ENCODE measurements at places on chromosomes 7 and 10. TPM values are rescaled to one million over a fixed set of nuclear protein-coding genes. Genes with fewer than 3 reads are reported as not detected.

Gene ABCA13
- total RNA-seq, result 1.7 TPM

Gene JCAD
- 7.3 TPM for total RNA-seq

Gene DYDC1
- not detected for total RNA-seq

Gene CYCS
- total RNA-seq, result 48.9 TPM

Gene PALD1
- 3.5 TPM for total RNA-seq

Gene VIPR2
- not detected for total RNA-seq

Gene C10orf90
- not detected for total RNA-seq

Gene ECHS1
- total RNA-seq, result 130 TPM

Gene FZD8
- 13.4 TPM for total RNA-seq

Gene WASHC2C
- total RNA-seq, result 19.0 TPM

Gene SUN3
- not detected for total RNA-seq

Gene STEAP2
- 2.7 TPM for total RNA-seq

Gene UMAD1
- total RNA-seq, result 9.8 TPM

Gene ZNF488
- total RNA-seq, result 2.1 TPM

Gene ATRNL1
- total RNA-seq, result 11.7 TPM

Gene CRPPA
- total RNA-seq, result 1.8 TPM

Gene TFEC
- not detected for total RNA-seq

Gene LIPF
- not detected for total RNA-seq

Gene PYROXD2
- 3.7 TPM for total RNA-seq

Gene MALRD1
- 0.06 TPM for total RNA-seq

Gene ACTL6B
- not detected for total RNA-seq

Gene SPDYE6
- not detected for total RNA-seq

Gene TNRC18
- total RNA-seq, result 17.4 TPM

Gene OR2A5
- not detected for total RNA-seq

Gene TEX47
- not detected for total RNA-seq

Gene MYPN
- total RNA-seq, result 0.36 TPM

Gene PNLIPRP3
- total RNA-seq, result not detected

Gene NUTM2E
- total RNA-seq, result not detected

Gene TSPAN13
- 21.7 TPM for total RNA-seq

Gene MYL10
- total RNA-seq, result not detected

Gene NME8
- not detected for total RNA-seq

Gene CLRN3
- total RNA-seq, result not detected

Gene LRRD1
- not detected for total RNA-seq

Gene HHEX
- 4.5 TPM for total RNA-seq

Gene TMEM176A
- total RNA-seq, result not detected

Gene RBM20
- 0.07 TPM for total RNA-seq

Gene CFAP46
- total RNA-seq, result 1.1 TPM

Gene IL15RA
- total RNA-seq, result 24.5 TPM

Gene SLC26A4
- total RNA-seq, result 0.43 TPM

Gene TUBAL3
- total RNA-seq, result not detected

Gene CACNB2
- not detected for total RNA-seq

Gene C7orf33
- total RNA-seq, result not detected

Gene HOXA1
- total RNA-seq, result 7.1 TPM

Gene HOXA4
- 14.6 TPM for total RNA-seq

Gene KCND2
- 0.07 TPM for total RNA-seq

Gene HOXA3
- total RNA-seq, result 33.2 TPM

Gene CUBN
- total RNA-seq, result under 0.01 TPM

Gene ST8SIA6
- 0.23 TPM for total RNA-seq
